ENCODE measurements at places on chromosomes 4 and X.

GRCh38 chrX:134718966-134719317, 60.7 kb upstream of the PLAC1 start:
- no peak for DNase-seq

- DNase-seq = no peak
Observed at GRCh38 chr4:52606726-52607125, 52.4 kb downstream of the USP46 start.

DNA sequence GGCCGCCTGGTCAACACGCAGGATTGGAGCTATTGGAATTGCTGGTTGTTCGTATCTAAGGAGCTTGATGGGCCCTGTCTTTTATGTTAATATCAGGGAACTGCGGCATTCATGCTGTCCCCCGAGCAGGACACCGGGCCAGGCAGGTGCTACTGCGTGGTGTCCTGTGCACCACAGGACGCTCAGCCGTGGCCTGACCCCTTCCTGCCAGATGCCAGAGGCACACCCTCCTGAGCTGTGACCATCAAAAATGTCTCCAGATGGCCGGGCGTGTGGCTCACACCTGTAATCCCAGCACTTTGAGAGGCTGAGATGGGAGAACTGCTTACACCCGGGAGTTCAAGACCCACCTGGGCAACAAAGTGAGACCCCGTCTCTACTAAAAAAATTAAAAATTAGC, 32.1 kb downstream of the ABLIM2 start:
- DNase-seq = no peak

- no peak for DNase-seq
Observed at GRCh38 chr4:108168671-108169523, at the start of gene LEF1. Gene LEF1 (minus strand): TSS chr4:108168932. CDS start chr4:108167767, 1,165 bp downstream.

- DNase-seq = no peak
Observed at GRCh38 chr4:137599734-137600133, 67.4 kb upstream of the PCDH18 start.

DNA sequence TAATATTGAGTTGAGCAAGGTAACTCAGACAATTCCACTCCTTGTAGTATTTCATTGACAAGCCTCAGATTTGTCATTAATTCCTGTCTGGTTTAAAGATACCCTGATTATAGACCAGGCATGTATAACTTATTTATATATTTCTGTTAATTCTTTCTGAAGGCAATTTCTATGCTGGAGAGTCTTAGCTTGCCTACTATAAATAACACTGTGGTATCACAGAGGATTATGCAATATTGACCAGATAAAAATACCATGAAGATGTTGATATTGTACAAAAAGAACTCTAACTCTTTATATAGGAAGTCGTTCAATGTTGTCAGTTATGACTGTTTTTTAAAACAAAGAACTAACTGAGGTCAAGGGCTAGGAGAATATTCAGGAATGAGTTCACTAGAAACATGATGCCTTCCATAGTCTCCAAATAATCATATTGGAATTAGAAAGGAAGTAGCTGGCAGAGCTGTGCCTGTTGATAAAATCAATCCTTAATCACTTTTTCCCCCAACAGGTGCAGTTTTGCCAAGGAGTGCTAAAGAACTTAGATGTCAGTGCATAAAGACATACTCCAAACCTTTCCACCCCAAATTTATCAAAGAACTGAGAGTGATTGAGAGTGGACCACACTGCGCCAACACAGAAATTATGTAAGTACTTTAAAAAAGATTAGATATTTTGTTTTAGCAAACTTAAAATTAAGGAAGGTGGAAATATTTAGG, 821 bp downstream of the CXCL8 start:
- no peak for DNase-seq

GRCh38 chrX:12999422-12999821, 24.5 kb downstream of the TMSB4X start:
- DNase-seq = no peak

DNA sequence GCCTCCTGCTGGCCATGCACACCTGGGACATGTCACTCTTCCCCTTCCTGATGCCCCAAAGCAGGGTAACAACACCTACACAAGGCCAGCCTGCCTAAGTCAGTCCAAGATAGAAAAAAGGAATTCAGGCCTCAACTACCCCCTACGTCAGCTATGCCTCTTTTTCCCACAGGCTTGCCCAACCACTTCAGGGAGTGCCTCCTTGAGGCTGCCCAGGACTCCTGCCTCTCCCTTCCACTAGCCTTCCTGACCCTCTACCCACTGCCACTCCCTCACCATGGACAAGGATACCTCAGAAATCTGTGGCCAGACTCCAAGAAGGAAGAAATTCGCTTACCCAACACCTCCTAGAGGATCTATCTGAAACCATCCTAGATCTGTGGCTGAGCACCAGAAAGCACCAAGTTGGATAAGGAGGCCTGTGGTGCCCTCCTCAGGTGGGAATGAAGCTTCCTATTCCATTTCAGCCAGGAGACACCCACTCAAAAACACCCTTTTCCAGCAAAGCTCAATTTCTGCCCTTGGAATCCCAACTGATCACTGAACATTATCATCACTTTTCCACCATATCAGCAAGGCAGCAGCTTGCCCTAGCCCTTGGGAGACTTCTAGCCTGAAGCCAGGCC, 1.8 kb downstream of the KDM5C start:
- DNase-seq = no peak

DNA sequence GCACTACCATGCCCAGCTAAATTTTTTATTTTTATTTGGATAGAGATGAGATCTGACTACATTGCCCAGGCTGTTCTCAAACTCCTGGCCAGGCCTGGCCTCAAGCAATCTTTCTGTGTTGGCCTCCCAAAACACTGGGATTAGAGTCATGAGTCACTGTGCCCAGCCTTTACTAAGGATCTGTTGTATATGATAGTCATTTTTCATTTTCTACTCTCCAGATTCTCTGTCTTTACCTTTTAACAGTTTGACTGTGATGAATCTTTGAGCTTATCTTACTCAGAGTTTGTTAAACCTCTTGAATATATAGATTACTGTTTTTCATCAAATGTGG, 161.8 kb downstream of the FNIP2 start:
- no peak for DNase-seq

DNA sequence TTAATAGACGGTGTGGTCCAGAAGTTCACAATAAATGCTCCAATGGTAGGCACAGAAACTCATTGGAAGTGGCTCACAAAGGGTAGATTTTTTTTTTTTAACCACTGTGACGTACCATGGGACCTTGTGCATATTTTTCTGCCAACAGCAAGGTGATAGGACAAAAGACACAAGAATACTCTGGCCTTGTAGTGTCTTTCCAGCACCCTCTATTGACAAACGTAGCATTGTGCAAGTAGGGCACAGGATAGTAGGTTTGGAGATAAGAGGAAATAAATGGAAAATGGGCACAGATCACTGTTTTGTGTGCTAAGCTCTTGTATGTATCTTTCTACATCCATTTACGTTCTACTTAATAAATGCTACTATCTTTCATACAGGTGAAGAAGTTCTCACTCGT, 2054.9 kb downstream of the PCDH7 start:
- no peak for DNase-seq

DNA sequence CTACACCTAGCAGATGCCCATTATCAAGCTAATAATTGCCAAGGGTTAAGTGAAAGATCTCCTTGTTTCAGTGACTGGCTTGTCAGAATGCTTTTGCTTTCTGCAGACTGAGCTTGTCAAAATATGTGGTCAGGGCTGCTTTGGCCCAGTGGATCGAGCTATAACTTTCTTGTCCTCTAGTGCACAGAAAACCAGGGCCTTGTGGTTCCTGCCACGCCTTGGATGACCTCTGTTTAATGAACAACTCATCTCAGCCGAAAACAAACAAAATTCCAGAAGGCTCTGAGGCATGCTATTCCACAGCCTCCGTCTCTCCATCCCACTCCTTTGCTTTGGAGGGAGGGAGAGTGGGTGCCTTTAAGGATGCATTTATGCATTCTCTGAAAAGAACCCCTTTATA, 11.3 kb downstream of the EVC start:
- DNase-seq = no peak

DNA sequence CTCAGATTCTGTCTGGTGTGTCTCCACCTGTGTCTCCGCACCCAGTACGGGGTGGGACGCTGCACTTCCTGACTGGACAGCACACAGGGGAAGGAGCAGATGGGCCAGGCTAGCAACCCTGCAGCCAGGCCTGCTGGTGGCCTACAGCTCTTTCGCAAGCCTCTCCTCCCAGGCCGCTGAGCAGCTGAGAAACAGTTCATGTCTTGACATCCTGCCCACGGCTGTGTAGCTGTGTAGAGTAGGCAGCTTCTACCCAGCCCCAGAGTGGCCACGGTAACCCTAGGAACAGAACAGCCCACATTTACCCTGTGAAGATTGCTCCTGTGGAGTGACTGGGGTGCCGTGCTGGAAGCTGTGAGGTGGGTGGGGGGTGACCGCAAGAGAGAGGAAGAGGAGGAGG, 38.9 kb downstream of the CCNQ start:
- no peak for DNase-seq

DNA sequence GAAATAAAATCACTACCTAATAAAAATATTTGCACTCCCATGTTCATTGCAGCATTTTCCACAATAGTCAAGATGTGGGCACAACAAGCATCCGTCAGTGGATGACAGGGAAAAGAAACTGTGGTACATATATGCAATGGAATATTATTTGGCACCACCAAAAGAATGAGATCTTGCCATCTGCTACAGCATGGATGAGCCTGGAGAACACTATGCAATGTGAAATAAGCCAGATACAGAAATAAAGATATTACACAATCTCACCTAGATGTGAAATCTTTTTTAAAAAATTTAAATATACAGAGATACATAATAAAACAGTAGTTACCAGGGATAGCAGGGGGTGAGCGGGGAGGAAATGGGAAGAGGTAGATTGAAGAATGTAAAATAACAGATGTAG, 44.8 kb downstream of the LDB2 start:
- DNase-seq = no peak

GRCh38 chr4:174037631-174038030, 245.8 kb downstream of the FBXO8 start:
- DNase-seq = no peak

DNA sequence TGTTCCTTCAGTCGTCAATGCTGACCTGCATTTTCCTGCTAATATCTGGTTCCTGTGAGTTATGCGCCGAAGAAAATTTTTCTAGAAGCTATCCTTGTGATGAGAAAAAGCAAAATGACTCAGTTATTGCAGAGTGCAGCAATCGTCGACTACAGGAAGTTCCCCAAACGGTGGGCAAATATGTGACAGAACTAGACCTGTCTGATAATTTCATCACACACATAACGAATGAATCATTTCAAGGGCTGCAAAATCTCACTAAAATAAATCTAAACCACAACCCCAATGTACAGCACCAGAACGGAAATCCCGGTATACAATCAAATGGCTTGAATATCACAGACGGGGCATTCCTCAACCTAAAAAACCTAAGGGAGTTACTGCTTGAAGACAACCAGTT, 12.6 kb downstream of the TLR8 start:
- DNase-seq = no peak

DNA sequence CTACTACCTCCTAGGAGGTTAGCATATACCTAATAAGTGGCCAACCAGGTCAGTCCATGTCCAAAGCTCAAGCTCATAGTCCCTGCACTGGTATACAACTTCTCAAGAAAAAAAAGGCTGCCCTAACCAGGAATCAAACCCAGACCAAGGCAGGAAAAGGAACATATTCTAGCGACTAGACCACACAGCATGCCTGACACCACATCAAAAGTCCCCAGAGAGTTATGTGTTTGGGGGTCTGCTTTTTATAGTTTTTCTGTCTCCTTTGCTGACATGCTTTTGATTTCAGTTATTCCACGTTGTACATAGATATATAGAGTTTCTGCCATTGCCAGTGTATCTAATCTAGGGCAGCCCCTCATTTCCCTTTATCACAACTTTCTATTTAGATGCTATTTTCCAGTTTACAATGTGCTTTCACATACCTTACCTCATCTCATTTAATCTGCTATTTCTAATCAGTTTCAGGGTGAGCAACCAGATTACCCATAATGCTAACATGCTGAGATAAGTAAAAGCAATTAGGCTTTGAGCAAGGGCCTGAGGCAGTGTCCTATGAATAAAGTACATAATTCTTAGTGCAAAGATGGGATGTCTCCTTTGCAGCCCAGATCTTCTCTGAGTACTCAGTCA, 17.8 kb downstream of the ARHGEF6 start:
- DNase-seq = no peak

- DNase-seq = no peak
Observed at GRCh38 chr4:139814323-139815015, 148.8 kb downstream of the MGST2 start.

DNA sequence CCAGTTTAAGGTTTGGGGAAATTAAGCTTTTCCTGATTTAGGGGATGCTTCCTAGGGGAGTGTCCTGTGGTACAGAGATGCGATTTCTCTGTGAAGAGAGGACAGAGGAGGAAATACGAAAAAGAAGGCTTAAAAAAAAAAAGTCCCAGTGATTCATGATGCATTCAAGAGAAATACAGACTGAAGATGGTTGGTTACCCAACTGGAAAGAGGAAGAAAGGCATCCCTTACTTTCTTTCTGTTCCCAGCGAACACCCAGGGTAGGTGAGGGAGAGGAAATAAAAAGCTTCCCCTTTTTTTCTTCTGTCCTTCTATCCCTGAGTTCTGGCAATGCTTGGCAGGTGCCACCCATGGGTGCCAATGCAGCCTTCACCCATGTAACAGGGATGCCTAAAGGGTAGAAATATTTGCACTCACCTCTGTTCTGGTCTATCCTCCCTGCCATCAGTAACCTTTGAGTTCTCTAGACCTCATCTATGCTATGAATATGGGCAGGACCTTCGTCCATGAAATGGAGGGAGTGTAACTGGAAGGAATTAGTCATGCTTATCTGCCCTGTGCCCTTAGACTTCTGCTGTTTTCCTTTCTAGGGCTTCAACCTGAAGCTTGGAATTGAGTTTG, 230.1 kb upstream of the GALNTL6 start:
- no peak for DNase-seq

GRCh38 chrX:82442281-82442680, 1065.8 kb upstream of the POU3F4 start:
- DNase-seq = no peak

DNA sequence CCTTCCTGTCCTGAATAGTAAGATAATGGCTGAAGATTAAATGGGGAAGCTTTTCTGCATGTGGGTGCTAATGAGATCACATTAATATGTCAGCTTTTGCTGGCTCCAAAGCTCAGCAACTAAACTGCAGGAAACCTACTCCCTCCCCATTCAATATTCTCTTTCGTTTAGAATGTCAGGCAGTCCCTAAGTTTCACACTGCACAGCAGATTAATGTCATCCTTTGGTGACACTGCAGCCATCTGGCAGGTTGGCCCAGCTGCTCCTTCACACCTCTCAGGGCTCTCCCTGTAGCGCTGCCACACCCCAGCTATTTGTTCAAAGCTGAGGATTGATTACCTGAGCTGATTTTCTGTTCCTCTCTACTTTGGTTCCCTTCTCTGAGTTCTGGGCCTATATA, 110.5 kb downstream of the KDR start:
- DNase-seq = no peak

- no peak for DNase-seq
Observed at GRCh38 chr4:71009890-71010588, 16.6 kb downstream of the DCK start.

- no peak for DNase-seq
Observed at GRCh38 chr4:113314426-113314825, 265.0 kb downstream of the ANK2 start.

- DNase-seq = no peak
Observed at GRCh38 chr4:22661443-22661842, 31.3 kb upstream of the GBA3 start.
